GM03348 (cell line): ENCODE measurements at places on chromosomes 11 and 22.

GRCh38 chr22:36691488-36691887, 12.1 kb downstream of the CACNG2 start:
- DNase-seq, result no peak

- no peak for DNase-seq
Observed at GRCh38 chr22:25076336-25076735, 123.3 kb upstream of the CRYBB3 start.

GRCh38 chr11:47351156-47352126, 1.1 kb downstream of the MYBPC3 start:
- no peak for DNase-seq

GRCh38 chr22:42432020-42432596, at the start of gene NFAM1:
Gene NFAM1 (minus strand): TSS chr22:42432403. CDS start chr22:42432357, 46 bp downstream.
- no peak for DNase-seq

- DNase-seq, result no peak
Observed at GRCh38 chr11:117478926-117479325, 151.3 kb downstream of the CEP164 start.

GRCh38 chr11:93054881-93055280, 85.4 kb downstream of the MTNR1B start:
- DNase-seq, result peak; percentile 86

- no peak for DNase-seq
Observed at GRCh38 chr11:134485316-134485715, 73.3 kb upstream of the B3GAT1 start.

GRCh38 chr11:65868076-65868667, 4.4 kb downstream of the EFEMP2 start:
- no peak for DNase-seq

- DNase-seq, result peak; percentile 53
Observed at GRCh38 chr11:44269369-44270351, 40.3 kb downstream of the ALX4 start.

DNA sequence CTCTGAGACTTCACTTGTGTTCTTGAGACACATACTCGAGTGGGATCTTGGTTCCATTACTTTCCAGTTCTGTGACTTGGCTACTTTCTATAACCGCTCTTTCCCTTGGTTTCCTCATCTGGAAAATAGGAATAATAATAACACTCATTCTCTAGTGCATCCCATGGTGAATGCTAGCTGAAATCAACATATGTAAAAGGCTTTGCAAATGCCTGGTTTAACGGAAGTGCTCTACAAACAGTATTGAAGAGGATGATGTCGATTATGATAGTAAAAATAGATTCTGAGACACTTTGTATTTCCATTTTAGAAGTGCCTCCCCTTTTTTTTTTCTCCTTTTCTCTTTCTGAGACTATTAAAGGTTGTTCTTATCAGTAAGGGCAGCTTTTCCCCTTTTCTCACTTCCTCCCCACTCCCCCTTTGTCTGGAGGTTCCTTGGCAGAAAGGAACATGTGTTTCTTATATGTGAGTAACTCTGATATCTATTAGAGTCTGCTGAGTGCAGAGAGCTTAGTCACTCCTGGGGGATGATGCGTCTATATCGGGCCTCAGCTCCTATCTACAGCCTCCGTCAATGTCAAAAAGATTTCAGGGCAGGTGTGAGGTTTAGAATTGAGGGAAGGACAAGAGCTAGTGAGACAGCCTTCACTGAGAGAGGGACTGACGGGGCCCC, 489.3 kb downstream of the NTM start:
- peak; percentile 60 for DNase-seq

- DNase-seq, result no peak
Observed at GRCh38 chr11:4569075-4569474, 12.5 kb upstream of the OR52I2 start.

DNA sequence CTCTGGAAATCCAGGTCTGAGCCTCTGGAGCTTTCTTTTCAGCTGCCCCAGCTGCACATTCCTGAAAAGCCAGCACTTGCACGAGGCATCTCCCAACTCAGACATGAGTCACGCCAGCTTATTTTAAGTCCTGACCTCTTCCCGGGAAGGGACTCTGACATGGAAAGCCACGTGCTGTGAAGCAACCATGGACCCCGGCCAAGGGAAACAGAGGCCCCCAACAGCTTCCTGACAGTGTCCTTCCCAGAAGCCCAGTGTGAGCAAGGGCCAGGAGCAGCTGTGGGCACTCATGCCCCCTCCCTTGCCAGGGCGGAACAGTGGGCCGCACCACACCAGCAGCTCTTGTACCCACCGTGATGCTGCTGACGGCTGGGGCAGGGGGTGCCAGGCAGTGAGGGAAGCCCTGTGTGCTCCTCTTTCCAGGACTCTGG, 118.8 kb upstream of the CADM1 start:
- peak; percentile 52 for DNase-seq

GRCh38 chr11:19843079-19843478, 130.4 kb downstream of the NAV2 start:
- no peak for DNase-seq
